Astrocyte of the cerebellum (primary cell): ENCODE measurements at places on chromosomes 2 and 18.

- DNase-seq, result no peak
These were observed 35.6 kb downstream of the COA5 start for GRCh38 chr2:98572676-98573075.

DNA sequence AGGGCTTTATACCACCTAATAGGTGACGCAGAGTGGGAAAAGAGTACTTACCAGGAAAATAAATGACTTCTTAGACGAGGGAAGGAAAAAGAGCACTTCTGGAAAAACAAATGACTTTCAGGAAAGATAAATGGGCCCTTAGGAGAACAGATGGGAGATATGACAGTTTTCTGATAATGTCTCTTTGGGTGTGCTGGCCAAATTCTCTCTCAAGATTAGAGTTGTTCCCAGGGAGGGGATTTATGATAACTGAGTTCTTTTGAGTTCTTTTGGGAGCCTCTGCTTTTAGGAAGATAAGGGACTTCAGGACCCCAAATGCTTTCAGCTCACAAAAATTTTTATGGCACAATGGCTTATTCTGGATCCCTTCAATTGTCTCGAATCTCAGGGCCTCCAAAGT is 104.2 kb upstream of the MSH2 start:
- DNase-seq, result no peak

GRCh38 chr18:35481960-35482366 is 15.8 kb downstream of the INO80C start:
- DNase-seq, result no peak

DNA sequence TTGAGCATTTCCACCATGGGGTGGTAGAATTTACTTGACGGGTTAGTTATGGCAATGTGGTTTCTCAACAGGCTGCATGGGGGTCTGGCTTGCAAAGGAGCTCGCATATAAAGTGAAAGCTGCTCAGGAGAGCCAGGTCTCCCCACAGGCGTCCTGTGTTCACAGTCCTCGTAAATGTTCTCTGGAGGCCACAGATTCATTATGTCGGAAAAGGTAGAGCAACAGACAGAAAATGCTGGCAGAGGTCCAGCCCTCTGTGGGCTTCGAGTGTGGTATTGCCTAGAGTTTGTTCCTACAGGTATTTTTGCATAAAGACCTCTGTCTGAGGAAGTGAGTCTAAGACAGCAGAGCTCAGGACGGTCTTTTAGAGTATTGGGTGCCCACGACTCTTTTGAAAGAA is 96.4 kb downstream of the CDCA7 start:
- no peak for DNase-seq

DNA sequence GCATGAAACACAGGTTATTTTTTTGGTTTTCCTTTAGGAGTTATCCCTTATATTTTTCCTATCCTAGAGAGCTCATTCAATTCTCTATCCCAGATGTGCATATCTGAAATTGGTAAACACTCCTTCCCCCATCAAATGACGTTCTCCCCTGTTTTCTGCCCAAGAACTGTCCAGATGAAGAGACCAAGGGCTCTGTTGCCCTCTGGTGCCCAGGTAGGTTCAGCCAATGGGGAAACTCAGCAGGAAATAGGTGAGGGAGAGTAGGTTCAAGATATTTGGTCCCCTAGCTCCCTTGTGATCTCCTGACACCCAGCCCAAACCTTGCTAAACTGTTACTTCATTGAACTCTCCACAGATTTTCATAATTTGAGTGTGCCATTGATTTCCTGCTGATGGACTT is 14.1 kb upstream of the INO80C start:
- no peak for DNase-seq

DNA sequence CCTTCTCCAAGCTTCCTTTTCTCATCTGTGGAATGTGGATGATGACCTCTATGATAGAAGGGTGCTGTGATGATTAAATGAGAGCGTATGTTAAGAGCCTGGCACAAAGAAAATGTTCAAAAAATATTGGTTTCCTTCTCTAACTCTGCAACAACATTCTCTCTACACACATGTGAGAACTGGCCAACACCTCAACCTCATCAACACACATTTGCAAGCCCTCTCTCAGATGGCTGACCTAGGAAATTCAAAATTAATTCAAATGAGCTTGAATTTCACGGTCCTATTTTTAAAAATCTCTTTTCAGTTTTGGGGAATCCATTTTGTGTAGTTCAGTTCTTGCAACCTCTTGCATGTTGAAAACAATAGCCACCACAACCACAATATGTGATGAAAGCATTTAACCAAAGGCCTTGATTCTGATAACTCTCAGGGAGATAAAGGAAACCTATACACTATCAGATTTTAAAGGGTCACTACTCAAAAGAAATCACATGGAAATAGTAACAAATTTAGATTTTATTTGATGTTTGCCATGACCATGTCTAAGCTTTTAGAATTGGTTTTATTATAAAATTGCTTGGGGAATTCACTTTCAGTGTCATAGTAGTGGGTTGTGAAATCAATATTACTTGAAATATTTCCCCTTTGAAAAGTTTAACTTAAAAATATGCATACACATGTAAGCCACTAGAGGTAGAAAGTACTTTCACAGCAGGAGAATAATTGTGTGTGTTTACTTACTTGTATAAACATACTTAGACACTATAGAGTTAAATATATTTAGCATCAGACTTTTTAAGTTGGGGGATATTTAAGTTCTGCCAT is 16.6 kb upstream of the NABP1 start:
- no peak for DNase-seq

DNA sequence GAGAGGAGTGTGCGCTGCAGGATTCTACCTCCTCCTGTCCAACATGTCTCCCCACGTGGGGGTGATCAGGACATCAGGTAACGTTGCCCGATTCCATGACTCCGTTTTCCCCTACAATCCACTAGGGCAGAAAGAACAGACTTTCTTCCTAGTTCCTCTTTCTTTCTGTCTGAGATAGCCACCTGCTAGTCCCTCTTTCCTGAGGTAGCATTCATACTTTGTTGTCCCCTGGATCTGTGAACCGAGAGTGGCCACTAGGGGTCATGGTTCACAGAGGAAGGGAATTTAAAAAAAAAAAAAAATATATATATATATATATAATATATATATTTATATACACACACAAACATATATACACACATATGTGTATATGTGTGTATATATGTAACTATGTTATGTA is 210.0 kb upstream of the ZNF521 start:
- peak; percentile 8 for DNase-seq

- DNase-seq, result no peak
These were observed 126.3 kb downstream of the NRP2 start for GRCh38 chr2:205808486-205809121.

- DNase-seq, result no peak
These were observed 14.0 kb downstream of the HRH4 start for GRCh38 chr18:24474406-24474805.

DNA sequence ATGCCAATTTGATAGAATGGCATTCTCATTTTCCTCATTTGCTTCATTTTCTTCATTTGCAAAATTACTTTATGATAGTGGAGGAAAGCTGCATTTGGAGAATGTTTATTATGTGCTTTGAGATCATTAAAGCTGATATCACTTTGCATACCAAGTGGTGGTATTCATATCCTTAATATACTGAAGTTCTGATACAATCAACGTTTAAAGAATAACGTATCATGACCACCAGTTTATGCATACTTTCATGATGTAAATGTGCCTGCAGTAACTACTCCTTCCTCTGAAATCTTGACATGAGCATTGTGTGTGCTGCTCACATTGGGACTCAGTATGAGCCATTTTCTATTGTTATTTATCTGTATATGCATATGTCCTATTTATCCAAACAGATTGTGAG is 302.1 kb downstream of the ARHGAP15 start:
- DNase-seq, result no peak

- DNase-seq, result no peak
These were observed 72.9 kb upstream of the APCDD1 start for GRCh38 chr18:10381516-10381915.

- DNase-seq, result peak; percentile 34
These were observed 173.0 kb downstream of the CTIF start for GRCh38 chr18:48711651-48712486.

DNA sequence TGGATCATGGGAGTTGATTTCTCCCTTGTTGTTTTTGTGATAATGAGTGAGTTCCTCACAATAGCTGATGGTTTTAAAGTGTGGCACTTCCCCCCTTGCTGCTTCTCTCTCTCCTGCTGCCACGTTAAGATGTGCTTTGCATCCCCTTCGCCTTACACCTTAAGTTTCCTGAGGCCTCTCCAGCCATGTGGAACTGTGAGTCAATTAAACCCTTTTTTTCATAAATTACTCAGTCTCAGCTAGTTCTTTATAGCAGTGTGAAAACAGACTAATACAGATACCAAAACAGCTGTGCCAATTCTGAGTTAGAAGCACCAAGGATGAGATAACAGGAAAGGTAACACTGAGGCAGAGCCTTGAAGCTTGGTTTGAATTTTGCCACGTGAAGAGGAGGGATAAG is 44.7 kb downstream of the ITSN2 start:
- no peak for DNase-seq

GRCh38 chr2:118151831-118152230 is 63.6 kb downstream of the INSIG2 start:
- no peak for DNase-seq

DNA sequence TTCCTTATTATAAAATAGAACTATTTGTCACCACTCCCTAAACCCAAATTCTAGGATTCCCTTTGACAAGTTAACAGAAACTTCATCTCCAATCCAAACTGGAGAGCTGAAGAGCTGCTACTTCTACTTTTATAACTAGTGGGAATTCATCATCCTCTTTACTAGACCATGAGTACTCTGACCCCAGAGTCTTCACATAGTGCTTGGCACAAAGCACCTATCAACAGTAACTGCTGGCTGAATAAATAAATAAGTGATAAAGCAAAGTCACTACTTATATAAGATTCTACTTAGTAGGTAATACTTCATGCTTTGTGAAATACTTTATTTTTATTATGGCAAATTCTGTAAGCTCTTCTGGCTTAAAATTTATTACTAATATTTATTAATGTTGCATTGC is 49.5 kb downstream of the DARS1 start:
- no peak for DNase-seq

DNA sequence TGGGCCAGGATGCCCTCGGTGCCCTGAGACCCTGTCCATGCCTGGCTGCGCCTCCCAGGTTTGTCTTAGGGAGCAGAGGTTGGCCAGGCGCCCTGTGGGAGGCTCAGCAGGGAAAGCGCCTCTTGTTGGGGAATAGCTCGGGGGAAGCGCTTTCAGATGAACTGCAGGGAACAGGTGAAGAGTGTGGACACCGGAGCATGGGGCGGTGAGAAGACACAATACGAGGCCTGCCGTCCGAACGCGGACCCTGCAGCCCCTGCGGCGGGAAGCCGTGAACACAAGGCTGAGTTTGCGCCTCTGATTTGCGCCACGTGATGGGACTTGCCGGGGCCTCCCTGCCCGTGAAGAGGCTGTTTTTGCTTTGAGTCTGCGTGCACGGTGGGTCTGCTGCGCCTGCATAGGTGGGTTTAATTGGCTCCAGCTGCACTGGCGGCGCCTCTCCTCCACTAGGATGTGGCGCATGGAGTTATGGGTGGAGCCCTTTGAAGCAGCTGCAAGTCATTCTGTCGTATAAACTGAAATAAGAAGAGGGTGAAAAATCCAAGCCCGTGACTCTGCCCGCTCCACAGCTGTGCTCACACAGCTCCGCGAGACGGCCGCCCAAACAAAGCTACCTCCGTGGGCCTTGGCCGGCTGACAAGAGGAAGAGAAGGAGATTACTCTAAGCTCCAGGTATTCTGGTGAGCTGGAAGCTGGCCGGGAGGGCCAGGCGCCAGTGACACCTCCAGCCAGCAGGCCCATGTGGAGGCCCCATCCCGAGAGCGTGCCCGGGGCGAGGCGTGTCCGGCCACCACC is 103.5 kb upstream of the CTDP1 start:
- DNase-seq, result no peak

- DNase-seq, result no peak
These were observed 141.9 kb upstream of the ID2 start for GRCh38 chr2:8539743-8540551.

DNA sequence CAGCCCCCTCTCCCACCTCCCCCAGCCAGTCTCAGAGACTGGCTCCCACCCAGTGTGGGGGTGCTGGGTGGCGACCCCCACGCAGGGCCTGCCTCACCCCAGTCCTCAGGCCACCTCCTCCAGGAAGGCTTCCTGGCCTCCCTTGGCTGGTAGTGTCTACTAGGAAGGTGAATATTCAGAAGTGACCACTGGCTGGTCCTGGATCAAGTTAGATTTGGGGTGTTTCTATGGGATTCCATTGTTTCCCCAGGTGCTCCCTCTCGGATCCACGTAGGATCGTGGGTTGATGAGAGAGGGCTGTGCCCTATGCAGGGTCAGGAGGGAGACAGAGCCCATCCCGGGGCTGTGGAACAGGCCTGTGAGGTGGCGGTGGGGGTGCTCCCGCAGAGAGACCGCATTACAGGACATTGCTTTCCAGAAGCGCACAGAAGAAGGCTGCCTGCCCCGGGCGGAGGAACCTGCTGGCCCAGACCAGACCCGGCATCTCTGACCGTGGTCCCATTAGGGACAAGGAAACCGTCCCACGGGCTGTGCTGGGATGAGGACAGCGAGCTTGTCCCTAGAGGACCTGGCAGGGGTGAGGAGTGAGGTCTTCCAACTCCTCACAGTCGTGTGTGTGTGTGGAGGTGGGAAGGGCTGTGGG is 3.3 kb downstream of the PDCD1 start:
- DNase-seq, result no peak

- DNase-seq, result peak; percentile 39
These were observed 28.5 kb upstream of the NOSTRIN start for GRCh38 chr2:168773719-168774521.

DNA sequence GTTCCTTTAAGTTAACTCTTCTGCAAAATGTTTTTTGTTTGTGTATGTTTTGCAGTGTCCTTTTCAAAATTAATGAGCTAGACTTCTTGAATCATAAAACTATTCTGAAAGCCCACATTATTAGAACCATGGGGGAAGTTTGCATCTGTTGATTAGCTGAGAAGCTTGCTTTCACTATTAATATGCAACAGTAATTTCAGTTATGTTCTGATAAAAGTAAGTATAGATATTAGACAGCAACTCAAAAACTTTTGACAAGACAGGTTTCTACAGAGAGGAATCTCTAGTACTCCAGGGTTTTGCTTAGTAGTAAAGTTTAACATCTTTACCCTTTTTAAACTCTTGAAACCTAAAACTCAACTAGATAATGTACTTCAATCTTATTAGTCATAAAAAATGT is 147.8 kb downstream of the UBE2E3 start:
- DNase-seq, result no peak
